ENCODE measurements at places on chromosomes 4 and X.

GRCh38 chrX:149230689-149231088 is 274.4 kb downstream of the IDS start:
- DNase-seq, result no peak

DNA sequence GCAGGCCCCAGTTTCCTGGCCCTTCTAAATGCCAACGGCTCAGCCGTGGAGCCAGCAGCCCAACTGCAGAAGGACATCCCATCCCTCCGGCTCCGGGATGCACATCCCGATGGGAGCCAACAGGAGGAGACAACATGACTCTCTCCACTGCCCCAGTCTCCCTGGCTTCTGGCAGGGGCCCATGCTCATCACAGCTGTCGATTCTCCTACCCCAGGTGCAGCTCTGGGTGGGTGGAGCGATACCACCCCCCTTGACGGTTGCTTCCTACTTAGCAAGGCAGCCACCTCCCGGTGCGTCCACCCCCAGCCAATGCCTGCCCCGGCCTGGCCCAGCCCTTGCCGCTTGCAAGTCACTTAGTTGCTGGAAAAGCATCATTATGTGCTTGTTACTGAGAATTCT is 19.5 kb downstream of the ZNF275 start:
- DNase-seq, result no peak

GRCh38 chr4:176063718-176064117 is 1.9 kb upstream of the WDR17 start:
- DNase-seq, result no peak

DNA sequence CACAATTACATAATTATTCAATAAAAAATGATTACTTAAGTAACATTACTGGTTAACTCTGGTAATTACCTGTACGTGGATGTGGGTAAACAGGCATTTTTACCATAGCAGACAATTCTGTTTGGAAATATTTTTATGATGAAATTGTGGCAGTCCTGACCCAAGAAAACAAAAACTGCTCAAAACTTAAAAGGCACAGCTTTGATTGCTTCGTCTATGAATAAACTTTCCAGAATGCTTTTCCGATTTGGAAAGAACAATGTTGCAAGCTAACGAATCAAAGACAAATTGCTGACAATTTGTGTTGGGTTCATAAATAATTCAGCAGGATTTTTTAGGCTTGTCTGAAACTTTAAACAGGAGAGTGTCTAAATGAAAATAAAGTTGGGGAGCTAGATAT is 150.6 kb upstream of the GYPA start:
- DNase-seq, result no peak

DNA sequence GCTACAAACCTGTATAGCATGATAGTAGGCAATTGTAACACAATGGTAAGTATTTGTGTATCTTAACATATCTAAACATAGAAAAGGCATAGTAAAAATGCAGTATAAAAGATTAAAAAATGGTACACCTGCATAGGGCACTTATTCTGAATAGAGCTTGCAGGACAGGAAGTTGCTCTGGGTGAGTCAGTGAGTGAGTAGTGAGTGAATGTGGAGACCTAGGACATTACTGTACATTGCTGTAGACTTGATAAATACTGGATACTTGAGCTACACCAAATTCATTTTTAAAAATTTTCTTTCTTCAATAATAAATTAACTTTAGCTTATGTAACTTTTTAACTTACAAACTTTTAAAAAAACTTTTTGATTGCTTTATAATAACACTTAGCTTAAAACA is 68.2 kb upstream of the MAML3 start:
- DNase-seq, result no peak

DNA sequence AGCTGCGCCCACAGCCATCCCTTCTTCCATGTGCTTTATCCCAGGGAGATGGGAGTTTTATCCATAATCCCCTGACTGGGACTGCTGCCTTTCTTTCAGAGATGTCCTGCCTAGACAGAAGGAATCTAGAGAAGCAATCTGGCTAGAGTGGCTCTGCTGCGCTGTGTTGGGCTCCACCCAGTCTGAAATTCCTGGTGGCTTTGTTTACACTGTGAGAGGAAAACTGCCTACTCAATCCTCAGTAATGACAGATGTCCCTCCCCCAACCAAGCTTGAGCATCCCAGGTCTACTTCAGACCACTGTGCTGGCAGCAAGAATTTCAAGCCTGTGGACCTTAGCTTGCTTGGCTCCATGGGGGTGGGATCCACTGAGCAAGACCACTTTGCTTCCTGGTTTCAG is 116.9 kb upstream of the AR start:
- DNase-seq, result no peak

GRCh38 chr4:76830964-76831703 is 66.8 kb downstream of the SOWAHB start:
- DNase-seq, result no peak

DNA sequence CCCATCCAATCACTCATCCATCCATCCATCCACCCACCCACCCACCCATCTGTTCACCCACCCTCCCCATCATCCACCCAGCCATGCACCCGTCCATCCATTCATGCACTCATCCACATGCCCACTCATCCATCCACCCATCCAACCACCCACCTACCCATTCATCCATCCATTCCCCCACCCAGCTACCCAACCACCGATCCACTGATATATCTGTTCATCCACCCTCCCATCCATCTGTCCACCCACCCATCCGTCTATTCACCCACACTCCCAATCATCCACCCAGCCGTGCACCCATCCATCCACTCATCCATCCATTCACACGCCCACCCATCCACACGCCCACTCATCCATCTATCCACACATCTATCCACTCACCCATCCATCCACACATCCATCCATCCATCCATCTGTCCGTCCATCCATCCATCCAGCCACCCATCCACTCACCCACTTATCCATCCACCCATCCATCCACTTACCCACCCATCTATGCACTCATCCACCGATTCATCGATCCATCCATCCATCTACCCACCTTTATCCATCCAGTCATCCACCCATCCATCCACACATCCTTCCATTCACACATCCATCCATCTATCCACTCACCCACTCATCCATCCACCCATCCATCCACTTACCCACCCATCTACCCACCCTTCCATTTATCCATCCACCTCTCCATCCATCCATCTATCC is 28.4 kb downstream of the ASMTL start:
- DNase-seq, result no peak
